ENCODE measurements at places on chromosomes 7 and 10.
A peak's percentile ranks its signal among the peaks of the same experiment; 100 is the strongest.

- DNase-seq: no peak
Observed at GRCh38 chr7:116955340-116955739, 2.0 kb downstream of the ST7 start.

DNA sequence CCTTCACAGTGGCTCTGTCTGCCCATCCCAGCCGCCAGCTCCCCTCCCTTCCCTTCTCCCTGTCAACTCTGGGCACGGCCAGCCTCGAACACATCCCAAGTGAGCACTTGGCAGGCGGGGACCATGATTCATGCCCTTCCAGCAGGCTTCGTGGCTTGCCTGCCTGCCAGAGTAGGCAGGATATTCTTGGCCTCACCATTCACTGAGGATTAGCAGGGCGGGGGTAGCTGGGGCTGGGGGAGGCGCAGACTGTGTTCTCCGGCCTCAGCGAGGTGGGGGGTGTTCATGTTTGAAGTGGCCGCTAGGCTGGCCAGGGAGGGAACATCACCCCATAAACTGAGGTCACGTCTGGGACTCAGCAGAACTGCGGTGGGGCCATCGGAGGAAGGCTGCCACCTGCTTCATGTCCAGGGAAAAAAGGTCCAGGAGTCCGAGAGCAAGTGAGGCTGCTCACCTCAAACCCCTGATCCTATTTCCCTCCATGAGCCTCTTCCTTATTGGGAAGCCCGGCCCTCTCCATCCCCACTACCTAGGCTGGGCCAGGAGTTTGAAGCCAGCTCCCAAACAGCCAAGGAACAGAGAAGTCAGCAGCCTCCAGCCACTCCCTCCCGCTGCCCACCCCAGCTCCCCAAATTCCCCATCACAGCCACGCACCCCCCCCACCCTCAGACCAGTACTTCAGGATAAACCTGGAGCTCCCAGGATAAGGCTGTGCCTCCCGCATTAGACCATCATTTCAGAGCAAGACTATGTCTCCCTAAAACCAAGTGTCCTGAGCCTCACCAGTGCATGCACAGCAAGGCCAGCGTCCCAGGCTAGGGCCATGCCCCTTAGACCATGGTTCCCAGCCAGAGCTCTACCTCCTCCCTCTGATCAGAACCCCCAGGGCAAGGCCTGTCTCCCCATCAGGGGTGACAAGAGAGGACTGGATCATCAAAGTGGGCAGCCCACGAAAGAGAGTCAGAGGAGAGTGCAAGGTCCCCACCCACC, 42.8 kb upstream of the RABGEF1 start:
- DNase-seq: no peak

GRCh38 chr7:26500749-26501352, 209.2 kb downstream of the SNX10 start:
- DNase-seq: peak; percentile 51

GRCh38 chr10:49082766-49083165, 32.6 kb downstream of the VSTM4 start:
- DNase-seq: no peak

DNA sequence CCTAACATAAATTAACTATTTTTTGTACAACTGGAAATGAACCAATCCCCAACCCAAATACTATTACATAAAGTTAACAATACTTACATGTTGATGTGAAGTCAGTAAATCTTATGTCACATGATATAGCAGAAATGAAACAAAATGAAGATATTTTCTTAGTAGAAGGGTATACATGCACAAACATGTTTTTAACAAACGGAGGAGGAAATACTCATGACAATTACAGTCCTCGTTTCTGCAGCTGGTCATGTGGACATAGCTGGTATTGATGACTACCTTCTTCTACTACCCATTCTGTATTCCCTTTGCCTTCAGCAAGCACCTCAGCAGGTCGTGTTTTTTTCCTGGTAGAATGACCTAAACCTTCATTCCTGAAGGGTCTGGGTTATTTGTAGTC, 252.3 kb downstream of the HTR7 start:
- no peak for DNase-seq

GRCh38 chr10:44424957-44425356, 40.1 kb upstream of the CXCL12 start:
- no peak for DNase-seq

DNA sequence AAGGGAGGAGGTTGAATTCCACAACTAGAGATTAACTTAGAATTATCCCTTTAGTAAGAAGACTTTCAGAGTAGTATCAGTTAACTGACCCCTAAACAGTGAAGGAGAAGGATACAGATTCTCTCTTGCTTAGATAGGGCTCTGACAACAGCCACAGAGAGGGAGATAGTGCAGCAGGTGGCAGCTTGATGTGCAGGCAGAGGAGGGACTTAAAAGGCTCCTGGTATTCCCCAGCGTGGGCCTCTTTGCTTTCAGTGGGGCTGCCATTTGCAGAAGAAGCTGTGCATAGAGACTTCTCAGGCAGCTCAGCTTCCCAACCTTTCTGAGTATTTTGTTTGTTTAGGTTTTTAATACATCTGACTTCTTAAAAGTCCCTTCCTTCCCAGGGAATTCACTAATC, 16.0 kb downstream of the FZD1 start:
- no peak for DNase-seq

- DNase-seq: no peak
Observed at GRCh38 chr10:35300063-35300699, 36.1 kb upstream of the CCNY start.

DNA sequence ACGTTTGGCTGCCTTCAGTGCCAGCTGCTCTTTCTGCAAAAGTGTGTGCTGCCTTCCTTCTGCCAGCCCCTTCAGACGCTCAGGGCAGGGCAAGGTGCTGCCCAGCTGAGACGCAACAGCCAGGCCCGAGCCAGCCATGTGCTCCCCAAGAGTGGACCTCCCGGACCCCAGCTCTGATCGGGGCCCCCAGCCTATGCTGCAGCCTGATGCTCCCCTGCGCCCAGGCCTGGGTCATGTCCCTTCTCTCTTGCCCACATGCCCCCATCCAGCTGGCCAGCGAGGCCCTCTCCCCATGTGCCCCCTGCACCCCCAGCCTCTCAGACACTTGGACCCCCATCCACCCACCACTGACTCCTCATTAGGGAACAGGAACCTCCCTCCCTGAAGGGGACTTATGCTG, 17.8 kb downstream of the WDR86 start:
- no peak for DNase-seq

DNA sequence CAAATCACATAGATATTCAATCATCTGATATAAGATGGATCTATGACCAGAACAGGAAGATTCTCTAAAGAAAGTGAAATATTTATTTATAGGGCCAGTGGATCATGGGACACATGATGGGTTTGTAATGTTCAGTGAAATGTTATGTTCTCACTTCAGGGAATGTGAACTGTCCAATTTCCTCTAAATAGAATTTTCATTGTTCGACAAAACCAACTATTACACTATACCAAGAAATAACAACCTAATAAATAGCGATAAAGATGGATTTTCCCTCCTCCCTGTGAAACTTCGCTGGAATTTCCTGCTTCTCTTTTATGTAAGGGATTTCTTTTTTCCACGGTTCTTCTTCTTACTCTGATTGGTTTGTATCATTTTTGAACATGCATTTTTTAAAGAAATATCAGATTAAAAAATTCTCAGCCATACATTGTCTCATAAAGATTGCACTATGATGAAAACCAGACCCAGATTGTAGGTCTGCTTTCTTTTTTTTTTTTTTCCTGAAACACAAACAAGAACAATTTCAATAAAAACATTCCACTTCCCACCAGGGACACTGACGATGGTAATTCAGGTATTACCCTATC, 139.8 kb upstream of the ZEB1 start:
- DNase-seq: no peak

DNA sequence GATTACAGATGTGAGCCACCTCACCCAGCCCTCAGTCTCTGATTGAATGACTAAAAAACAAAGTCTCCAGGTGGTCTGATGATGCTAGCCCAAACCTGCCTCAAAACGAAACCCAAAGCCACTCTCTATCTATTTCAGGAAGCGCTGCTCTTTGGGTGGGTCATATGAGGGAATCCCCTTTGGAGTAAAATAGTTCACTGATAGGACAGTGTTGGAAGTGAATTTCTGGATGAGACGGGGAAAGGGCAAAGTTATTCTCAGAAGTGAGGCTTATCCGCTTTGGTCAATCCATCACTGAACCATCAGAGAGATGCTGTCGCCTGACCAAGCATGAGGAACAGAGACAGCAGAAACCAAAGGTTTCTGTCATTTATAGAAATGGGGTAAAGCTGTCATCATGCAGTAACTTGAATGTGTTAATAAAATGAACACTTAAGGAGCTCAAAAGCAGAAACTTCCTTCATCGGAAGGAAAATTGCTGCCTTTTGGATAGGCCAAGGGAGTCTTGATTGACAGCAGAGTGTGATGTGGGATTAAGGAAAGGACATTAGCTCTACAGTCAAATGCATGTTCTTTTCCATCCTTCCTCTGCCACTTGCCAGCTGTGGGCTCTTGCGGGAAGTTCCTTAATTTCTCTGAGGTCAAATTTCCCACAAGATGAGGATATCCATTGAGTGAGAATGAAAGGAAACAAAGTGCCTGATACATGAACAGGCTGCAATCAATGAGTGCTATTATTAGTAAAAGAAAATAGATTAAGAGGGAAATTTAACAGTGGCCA, 64.9 kb upstream of the C1QL3 start:
- no peak for DNase-seq

DNA sequence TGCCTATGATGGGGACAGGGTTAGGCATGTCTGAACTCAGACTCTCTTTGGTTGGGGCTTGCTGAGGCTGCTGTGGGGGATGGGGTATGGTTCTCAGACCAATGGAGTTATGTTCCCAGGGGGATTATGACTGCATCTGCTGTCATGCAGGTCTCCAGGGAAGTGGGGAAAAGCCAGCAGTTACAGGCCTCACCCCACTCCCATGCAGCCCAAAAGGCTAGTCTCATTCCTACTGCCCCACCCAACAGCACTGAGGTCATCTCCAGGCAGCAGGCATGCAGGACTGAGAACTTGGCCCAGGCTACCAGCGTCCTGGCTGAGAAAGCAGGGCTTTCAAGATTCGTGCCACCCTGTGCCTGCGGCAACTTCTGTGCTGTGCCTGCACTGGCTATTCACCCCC, 373.3 kb downstream of the HTR7 start:
- no peak for DNase-seq

- DNase-seq: no peak
Observed at GRCh38 chr7:49791088-49791741, 17.8 kb downstream of the VWC2 start.

DNA sequence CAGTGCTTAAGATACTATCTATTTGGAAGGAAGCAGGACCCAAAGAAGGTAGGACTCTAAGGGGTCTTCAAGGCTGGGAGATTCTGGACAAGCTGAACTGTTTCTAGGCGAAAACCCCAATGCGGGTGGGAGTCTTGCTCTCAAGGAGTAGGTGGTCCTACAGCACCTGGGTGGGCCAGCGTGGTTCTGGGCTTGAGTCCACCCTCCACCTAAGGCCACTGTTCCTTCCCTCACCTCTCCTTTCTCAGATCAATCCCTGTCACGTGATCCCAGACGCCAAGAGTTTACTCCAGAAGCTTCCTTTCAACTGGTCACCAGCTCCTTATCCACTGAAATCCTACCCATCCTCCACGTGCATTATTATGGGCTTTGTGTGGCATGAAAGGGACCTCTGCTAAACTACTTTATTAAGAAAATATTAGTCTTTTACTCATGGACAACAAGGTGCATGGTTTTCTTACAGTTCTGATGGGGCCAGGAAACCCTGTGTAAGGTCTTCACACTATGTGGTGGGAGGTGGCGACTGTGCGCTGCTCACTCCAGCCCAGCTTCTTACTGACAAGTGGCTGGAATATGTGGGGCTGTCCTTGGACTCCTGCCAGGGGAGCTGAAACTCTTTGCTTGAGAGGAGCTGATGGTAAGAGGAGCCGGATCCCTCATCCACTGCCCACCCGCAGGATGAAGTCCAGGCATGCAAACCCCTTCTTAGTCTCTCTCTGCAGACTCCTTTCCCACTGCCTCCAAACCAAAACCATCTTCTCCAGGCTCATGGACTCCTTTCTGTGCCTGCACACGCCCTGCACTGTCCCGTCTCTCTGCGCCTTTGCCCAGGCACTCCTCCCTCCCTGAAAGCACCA, 1.6 kb downstream of the ZNF746 start:
- DNase-seq: peak; percentile 4

GRCh38 chr7:154583454-154583853, 419.5 kb downstream of the PAXIP1 start:
- no peak for DNase-seq

- no peak for DNase-seq
Observed at GRCh38 chr7:41383596-41383995, 319.3 kb downstream of the INHBA start.

- DNase-seq: no peak
Observed at GRCh38 chr10:10313149-10313835, 704.4 kb upstream of the CELF2 start.

Data from glomerular endothelial cell (primary cell).